ENCODE measurements at places on chromosomes 5 and 9.

DNA sequence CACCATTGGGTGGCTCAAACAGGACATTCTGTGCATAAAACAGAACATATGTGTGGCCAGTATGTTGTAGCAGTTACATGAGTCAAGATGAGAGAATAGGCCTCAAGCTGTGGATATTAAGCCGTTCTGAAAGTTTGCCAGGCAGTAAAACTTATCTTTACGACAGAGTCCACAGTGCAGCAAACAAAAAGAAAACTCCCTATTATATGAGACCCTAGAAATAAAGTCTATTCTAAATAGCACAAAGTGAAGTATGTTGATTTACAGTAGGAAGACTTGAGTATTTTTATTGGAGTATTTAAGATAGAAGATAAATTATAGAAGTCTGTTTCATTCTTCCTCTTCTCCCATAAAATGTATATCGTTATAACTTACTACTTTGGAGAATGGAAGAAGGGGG lies 271.5 kb downstream of the ADGRV1 start:
- no peak for DNase-seq

GRCh38 chr5:108924457-108924961 lies 176.8 kb downstream of the FER start:
- DNase-seq, result no peak

GRCh38 chr5:102798104-102798785 lies 43.1 kb downstream of the PAM start:
- no peak for DNase-seq

GRCh38 chr5:111197523-111197922 lies 26.7 kb upstream of the CAMK4 start:
- DNase-seq, result no peak

DNA sequence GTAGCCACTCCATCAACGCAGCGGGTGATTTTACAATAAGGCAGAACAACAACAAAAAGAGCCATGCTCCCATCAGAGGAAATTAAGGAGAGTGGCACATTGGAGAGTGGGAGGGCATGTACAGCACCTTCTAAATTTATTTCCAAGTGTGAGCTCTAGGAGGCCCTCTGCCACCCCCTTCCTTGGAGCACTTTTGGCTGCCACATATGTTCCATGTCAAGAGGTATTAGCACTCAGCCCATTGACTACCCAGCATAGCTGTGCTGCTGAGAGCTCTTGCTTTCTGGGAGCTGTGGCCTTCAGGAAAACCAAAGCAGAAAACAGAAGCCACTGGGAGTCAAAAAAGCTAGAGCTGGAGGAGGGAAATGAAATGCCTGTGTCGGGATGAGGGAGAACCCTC lies 200.2 kb upstream of the PANK3 start:
- no peak for DNase-seq

DNA sequence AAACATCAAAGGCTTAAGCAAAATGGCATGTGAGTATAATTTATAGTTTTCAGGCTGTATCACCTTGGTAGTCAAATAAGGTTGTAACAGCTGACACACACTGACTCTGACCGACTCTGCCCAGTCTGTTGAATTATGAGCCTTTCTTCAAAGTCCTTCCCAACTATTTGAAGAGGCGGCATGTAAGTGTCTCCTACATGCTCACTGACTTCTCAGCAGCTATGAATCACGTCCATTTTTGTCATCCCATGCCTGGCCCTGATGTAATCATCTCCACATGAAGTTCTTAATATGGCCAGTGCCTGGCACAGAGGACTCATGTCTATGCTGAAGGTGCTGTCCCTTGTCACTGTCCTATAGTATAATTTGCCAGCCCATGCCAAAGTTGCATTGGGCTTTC lies 5.1 kb upstream of the PTBP3 start:
- DNase-seq, result no peak

- no peak for DNase-seq
Measured at GRCh38 chr5:34715711-34716110, 59.6 kb downstream of the RAI14 start.

- no peak for DNase-seq
Measured at GRCh38 chr9:72872718-72873117, 80.1 kb downstream of the ALDH1A1 start.

DNA sequence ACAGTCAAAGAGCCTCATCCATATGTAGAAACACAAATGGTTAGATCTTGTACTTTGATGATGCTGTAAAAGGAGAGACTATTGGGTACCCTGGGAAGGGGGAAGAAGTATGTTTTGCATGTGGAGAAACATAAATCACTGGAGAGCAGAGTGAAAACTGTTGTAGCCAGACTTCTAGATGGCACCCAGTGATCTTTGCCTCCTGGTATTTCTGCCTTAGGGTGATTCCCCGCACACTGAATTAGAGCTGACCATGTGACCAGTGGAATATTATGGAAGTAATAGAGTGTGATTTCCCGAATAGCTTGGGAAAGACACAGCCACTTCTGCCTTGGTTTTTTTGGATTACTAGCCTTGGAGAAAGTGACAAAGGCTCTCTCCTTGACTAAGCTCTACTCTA lies 174.3 kb downstream of the LPAR1 start:
- DNase-seq, result no peak

DNA sequence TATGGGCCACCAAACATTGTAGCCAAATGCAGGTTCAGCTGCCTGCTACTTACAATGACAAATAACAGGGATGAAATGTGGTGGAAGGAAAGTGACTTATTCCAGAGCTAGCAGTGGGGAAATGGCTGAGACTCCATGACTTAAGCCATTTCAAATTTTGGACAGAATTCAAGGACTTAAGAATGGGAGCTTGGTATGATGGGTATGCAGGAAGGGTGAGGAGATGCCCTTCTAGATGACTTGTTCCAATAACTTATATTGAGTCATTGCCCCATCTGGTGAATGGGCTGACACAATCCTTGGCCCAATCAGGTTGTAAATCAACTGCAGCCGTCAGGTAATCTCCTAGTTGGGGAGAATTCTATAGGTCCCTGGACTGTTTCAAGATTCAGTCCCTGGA lies 230.7 kb upstream of the SGCD start:
- no peak for DNase-seq

GRCh38 chr5:37554405-37554739 lies 175.3 kb downstream of the WDR70 start:
- DNase-seq, result no peak

- DNase-seq, result no peak
Measured at GRCh38 chr5:175668006-175668405, 10.1 kb downstream of the HRH2 start.

DNA sequence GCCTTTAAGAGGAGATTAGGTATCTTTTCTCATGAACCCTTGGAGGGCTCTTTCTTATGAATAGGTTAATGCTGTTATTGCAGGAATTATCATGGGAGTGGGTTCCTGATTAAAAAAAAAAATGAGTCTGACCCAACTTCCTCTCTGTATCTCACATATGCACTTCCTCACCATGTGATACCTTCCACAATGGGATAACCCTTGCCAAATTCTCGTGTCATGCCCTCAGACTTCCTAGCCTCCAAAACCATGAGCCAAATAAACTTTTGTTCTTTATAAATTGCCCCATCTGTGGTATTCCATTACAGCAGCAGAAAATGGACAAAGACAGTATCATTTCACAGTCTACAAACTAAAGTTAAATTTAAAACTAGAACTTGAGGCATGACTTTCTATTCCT lies 1.0 kb downstream of the OR1B1 start:
- no peak for DNase-seq

GRCh38 chr9:133952598-133953550 lies 39.2 kb downstream of the VAV2 start:
- DNase-seq, result no peak

GRCh38 chr5:174343826-174344225 lies 298.3 kb downstream of the NSG2 start:
- DNase-seq, result no peak

GRCh38 chr9:123107639-123108285 lies 74.3 kb downstream of the GPR21 start:
- no peak for DNase-seq

All from activated CD8-positive, alpha-beta T cell treated with anti-CD3 and anti-CD28 coated beads for 36 hours (primary cell).